Pons (tissue), 1 donor: ENCODE measurements at places on chromosomes 12 and 14.

DNA sequence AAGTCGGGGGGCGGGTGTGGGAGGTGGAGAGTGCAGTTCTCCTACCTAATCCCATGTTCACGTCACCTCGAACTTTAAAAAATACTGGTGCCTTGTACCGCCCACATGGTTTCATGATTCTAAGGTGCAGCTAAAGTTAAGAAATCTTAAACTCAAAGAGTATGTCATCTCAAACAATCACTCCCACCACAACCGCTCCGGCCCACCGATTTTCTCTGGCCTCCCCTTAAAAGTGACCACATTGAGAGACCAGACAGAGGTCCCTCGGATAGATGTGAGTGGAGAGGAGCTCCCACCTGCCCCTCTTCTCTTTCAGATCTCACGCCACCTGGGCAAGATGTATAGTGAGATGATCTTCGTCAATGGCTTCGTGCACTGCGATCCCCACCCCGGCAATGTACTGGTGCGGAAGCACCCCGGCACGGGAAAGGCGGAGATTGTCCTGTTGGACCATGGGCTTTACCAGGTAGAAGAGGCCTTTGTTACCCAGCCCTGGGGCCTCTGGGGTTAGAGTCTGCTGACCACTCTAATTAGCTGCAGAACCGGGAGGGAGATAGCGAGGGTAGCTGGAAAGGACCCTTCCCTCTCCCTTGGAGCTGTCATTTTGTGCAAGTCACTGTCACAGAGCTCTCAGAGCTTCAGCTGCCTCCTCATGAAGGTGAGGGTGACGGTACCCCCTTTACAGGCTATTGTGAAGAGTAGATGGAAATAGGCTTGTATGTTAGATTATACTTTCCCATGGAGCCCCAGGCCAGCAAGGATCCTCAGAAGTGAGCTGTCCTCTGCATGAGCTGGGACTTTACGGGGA, 124.4 kb downstream of the ADCK1 start:
- no peak for DNase-seq

- no peak for DNase-seq
These were observed 25.3 kb upstream of the TMEM260 start for GRCh38 chr14:56554301-56554700.

GRCh38 chr14:101174980-101175606, 271.6 kb upstream of the RTL1 start:
- DNase-seq = no peak

DNA sequence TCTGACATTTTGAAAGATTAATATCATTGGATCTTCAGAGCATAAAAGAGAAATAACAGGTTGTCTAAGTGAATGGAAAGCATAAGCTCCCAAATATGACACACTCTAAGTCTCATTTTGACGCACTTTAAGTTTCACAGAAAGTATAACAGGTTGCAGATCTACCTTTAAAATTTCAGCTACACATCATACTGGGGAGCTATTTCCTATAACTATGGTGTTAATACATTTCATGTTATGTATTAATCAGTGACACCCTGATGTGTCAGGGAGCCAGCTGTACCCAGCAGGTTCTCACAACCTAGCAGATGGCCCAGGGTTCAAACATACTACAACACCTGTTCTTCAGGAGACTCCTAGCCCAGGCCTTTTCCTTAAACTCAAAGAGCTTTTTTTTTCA, 31.1 kb upstream of the TMX1 start:
- DNase-seq = no peak

- peak; percentile 85 for DNase-seq
These were observed 12.7 kb downstream of the PPP2R5C start for GRCh38 chr14:101774006-101774795.

GRCh38 chr12:92365333-92365732, 219.7 kb upstream of the BTG1 start:
- no peak for DNase-seq

GRCh38 chr12:7634561-7634960, 31.1 kb downstream of the APOBEC1 start:
- no peak for DNase-seq

GRCh38 chr14:59245809-59246295, 57.4 kb downstream of the DAAM1 start:
- no peak for DNase-seq

DNA sequence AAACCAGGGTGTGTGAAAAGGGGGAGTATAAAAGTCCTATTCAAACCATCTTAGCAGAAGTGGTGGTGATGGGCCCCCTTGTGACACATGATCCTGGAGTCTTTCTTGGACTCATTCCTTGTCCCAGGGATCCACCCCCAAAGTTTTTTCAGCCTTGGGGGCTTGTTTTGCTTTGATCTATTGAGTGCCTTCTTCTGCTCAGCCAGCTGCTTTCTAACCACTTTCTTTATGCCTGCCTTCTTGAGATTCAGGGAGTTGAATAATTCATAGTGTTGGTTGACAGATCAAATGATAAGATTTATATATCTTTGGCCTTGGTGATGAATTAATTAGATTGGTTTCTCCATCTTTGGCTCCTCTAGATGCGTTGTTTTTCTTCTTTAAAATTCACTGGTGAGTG, 926.7 kb downstream of the DIO2 start:
- no peak for DNase-seq

DNA sequence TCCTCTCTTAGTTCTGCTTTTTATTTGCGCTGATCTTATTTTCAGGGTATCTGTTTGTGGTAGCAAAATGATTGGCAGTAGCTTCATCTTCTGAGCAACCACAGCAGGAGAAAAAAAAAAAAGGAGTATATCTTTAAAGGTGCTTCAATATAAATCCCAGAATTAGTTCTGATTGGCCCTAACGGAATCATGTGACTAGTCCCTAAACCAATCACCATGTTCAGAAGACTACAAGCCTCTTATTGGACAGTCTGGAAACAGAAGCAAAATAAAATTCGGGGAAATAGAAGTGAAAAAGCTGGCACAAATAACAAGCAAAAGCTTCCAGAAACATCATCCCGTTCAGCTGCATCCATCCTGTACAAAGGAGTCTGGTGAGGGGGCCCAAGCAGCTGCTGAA, 49.9 kb upstream of the PTPRO start:
- no peak for DNase-seq

GRCh38 chr12:102833687-102834441, 83.2 kb downstream of the PAH start:
- DNase-seq = no peak

GRCh38 chr12:57001448-57001906, 4.9 kb downstream of the ZBTB39 start:
- no peak for DNase-seq

DNA sequence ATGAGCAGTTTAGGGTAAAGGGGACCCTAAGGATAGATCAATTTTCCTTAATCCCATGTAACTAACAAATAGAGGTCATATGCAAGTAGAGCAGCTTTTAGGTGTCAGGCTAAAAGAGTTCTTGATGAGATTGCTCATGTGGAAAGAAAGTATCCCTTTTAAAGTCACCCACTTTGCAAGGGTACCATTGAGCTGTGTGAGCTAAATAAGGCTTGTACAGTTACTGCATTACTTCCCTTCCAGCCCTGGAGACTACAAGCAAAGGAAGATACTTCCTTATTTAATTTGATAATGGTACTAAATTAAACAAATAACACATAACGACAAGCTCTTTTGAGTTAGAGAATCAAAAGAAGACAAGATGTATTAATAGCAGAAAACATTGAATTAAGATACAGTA, 191.7 kb downstream of the TMX1 start:
- no peak for DNase-seq

GRCh38 chr14:104600141-104600643, 4.4 kb downstream of the TMEM179 start:
- DNase-seq = peak; percentile 25

GRCh38 chr14:103401223-103402214, 16.3 kb downstream of the MARK3 start:
- no peak for DNase-seq

- peak; percentile 72 for DNase-seq
These were observed 844 bp downstream of the GLTP start for GRCh38 chr12:109879351-109880042.

- peak; percentile 3 for DNase-seq
These were observed 86.5 kb downstream of the DHRS2 start for GRCh38 chr14:23722675-23723074.

- DNase-seq = no peak
These were observed 97.4 kb downstream of the KICS2 start for GRCh38 chr12:64124511-64125197.

DNA sequence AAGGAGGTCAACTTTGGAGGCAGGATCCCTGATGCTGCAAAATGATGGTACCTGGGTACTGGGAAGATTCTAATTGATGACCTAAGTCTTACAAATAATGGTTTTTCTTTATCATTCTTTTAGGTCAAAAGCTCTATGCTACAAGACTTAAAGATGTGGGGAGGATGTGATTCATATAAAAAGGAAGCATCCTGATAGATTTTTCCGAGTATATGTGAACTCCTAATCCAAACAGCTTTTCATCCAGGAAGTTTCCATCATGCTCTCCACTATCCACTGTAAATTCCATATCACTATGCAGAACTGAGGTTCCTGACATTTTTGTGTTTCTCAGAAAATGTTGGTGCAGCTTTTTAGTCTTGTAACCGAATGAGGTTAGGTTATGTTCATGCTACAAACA, 293.2 kb downstream of the PAWR start:
- no peak for DNase-seq

DNA sequence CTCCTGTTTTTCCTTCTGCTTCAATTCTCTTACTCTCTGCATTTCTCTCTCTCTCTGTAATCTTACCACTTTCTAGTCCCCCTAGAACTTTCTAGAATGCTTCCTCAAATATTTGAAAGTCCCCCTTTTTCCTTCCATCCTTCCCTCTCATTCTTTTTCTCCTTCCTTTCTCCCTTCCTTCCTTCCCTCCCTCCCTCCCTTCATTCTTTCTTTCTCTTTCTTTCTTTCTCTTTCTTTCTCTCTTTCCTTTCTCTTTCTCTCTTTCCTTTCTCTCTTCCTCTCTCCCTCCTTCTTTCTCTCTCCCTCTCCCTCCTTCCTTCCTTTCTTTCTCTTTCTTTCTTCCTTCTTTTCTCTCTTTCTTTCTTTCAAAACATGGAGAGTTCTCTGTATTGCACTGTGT, 201.4 kb upstream of the IGF1 start:
- DNase-seq = no peak

GRCh38 chr12:116159175-116159574, 118.3 kb downstream of the MED13L start:
- peak; percentile 65 for DNase-seq

GRCh38 chr12:49190974-49191373, 2.1 kb upstream of the TUBA1A start:
- DNase-seq = no peak

DNA sequence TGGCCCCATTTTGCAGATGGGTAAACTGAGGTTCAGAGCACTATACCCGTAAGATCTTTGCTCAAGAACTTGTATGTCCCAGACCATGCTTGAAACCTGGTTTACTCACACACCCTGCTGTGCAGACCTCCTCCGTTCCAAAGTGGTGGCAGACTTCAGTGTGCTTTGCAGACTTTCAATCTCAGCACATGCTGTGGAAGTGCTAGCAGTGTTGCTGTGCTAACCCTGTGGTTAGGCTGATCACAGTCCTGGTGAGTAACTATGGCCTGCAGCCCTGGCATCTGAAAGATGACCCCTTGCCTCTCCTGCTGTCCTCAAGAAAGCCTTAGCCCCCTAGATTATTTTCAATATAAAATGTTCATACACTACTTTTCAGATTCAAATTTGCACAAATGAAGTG, 450.6 kb downstream of the DPF3 start:
- no peak for DNase-seq

DNA sequence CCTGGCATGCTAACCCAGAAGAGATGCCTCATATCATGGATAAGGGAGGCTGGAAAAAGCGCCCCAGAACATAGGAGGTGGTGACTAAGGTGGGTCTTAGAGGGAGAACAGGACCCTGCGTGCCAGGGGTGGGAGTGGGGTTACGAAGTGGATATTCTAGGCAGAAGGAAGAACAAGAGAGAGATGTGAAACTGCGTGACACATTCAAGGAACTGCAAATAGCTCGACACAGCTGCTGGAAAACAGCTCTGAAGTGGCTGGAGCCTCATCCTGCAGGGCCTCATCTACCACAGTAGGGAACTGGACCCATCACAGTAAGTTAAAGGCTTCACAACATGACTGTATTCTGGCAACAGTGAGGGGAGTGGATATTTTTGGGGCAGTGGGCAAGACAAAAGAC, 61.1 kb downstream of the RNF34 start:
- peak; percentile 68 for DNase-seq

DNA sequence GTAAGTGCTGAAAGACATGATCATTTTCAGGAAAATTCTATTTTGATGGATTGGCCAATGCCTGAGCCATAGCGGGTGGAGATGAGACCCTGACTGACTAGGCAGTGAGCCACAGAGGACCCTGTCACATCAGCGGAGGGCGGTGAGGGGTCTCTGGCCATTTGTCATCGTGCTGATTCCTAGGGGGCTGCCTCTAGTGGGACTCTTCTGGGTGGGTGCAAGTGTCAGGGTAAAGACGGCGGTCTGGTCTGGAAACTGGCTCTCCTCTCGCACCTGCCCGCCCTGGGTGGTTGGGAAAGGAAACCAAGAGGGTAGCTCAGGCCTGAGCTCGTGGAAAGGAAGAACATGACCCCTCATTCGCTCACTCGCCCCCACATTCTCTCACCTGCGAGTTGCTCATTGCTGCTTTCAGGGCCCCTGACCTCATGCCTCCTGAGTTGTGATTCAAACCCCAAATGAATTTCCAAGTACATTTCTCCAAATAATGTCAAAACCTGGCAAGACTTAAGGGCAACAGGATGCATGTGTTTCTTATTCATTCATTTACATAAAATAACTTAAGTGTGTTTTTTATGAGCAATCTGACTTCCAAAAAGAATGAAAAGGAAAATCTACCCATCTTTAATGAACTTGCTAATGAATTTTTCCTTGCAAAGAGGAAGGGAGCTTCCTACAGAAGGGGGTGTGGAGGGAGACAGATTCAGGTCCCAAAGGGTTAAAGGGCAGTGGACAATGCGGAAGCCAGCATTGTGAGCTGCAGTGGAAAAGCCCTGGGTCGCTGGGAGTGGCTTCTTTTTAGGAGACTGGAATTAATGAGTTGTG, 12.8 kb downstream of the MEG3 start:
- no peak for DNase-seq

GRCh38 chr14:61262082-61262481, 19.1 kb downstream of the TMEM30B start:
- no peak for DNase-seq

- no peak for DNase-seq
These were observed 280.5 kb downstream of the DPF3 start for GRCh38 chr14:72613231-72613974.

GRCh38 chr14:65251213-65251612, 148.9 kb upstream of the MAX start:
- DNase-seq = no peak

DNA sequence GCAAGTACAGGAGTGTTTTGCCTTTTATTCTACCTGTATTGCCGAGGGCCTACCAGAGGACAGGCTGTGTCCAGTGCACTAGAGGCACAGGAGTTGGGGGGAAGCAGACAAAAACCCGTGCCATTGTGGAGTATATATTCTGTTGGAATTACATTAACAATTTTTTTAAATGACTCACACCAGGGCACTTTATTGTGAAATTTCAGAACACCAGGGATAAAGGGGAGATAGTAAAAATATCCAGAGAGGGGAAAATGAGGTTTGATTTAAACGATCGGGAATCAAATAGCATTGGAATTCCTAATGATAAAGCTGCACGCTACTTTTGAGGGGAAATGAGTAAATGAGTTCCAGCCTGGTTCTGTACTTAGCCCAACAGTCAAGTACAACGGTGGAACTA, 123.2 kb downstream of the PELI2 start:
- DNase-seq = no peak

- DNase-seq = no peak
These were observed 11.7 kb upstream of the OTX2 start for GRCh38 chr14:56821805-56822610.

- peak; percentile 49 for DNase-seq
These were observed 28.9 kb downstream of the SLC15A4 start for GRCh38 chr12:128794661-128795529.

- no peak for DNase-seq
These were observed 9.1 kb upstream of the SERPINA1 start for GRCh38 chr14:94397289-94398181.
